Left lung (tissue), 14 donors: ENCODE measurements at places on chromosomes 16 and 17. TPM values are rescaled to one million over a fixed set of nuclear protein-coding genes. Genes with fewer than 3 reads are reported as not detected.

DNA sequence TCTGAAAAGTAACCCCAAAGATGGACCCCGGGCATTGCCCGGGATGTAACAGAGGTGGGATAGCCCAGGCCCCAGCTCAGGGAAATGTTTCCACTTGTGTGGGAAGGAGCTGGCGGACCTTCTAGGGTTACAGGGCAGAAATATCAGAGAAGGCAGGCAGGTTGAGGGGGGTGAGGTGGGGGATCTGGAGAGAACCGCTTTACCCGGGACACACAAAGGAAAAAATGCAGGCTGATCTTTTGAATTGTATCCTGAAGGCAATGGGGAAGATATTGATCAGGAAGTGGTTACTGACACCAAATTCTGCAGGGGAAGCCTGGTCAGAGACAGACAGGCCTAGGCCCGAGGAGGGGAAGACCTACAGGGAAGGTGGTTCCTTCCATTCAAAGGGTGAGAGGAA lies 3.5 kb downstream of the SLC47A1 start:
- DNase-seq: no peak
- no peak overlapping the region for H3K27ac ChIP-seq
- peaks cover 30% of the 10 kb centered on the region for H3K4me1 ChIP-seq
- H3K4me3 ChIP-seq: no peak overlapping the region
- H3K36me3 ChIP-seq: no peaks in the 10 kb centered on the region

DNA sequence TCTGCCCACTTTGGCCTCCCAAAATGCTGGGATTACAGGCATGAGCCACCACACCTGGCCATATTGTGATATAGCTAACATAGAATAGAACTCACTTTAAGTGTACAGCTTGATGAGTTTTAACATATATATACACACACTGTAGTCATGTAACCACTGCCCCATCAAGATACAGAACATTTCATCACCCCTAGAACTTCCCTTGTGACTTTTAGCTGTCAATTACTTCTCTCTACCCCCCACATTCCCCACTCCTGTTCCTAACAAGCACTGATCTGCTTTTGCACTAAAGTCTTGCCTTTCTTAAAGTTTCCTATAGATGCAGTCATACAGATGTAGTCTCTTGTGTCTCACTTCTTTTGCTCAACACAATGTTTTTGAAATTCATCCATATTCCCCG lies 93.1 kb downstream of the PITPNC1 start:
- H3K36me3 ChIP-seq: no peaks in the 10 kb centered on the region
- H3K27ac ChIP-seq: no peak overlapping the region
- no peaks in the 10 kb centered on the region for H3K27me3 ChIP-seq
- DNase-seq: no peak
- H3K4me1 ChIP-seq: no peaks in the 10 kb centered on the region

DNA sequence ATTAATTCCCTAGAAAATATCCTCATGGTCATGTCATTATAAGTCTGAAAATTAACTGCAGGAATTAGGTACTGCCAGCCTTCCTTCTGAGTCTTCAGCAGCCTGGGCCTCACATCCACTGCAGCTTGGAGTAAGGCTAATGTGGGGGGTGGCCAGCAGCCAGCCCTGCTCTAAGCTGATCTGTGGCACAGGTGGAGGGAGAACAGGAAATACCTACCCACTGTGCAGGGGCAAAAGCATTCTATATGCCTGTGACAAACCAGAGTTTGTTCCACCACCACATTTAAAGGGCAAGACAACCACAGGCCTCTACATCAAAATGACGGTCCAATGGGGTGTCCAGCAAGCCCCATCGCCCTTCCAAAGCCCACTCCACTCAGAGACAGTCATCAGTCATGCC lies 9.4 kb downstream of the NPRL3 start:
- H3K27me3 ChIP-seq: no peaks in the 10 kb centered on the region
- no peaks in the 10 kb centered on the region for H3K4me1 ChIP-seq
- peaks cover 10% of the 10 kb centered on the region for H3K36me3 ChIP-seq
- no peak overlapping the region for H3K27ac ChIP-seq
- no peak for DNase-seq

DNA sequence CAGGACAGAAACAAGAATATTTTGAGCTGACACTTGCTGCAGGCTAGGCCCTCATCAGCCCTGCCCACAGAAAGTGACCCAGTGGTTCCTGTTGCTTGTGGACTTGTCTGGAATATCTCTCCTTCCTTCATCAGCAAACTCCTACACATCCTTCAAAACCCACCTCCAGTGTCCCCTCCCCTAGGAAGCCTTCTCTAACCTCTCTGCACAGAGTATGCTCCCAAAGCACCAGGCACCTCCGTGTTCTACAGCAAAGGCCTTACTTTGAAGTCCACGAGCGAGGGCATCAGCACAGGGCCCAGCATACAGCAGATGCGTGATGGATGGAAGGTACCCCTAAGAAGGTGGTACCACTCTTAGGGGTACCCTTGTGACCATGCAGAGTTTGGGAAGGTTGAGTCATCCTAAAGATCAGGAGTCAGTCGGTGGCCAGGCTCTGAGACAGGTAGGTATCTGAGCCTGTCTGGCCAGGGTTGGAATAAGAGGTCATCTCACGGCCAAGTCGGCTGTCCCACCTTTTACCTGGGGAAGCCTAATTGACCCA lies 2.0 kb downstream of the CCDC102A start:
- peak overlapping the region; percentile 29 for H3K27ac ChIP-seq
- H3K36me3 ChIP-seq: no peaks in the 10 kb centered on the region
- H3K27me3 ChIP-seq: peaks cover 71% of the 10 kb centered on the region
- H3K4me1 ChIP-seq: peaks cover 67% of the 10 kb centered on the region
- DNase-seq: no peak

DNA sequence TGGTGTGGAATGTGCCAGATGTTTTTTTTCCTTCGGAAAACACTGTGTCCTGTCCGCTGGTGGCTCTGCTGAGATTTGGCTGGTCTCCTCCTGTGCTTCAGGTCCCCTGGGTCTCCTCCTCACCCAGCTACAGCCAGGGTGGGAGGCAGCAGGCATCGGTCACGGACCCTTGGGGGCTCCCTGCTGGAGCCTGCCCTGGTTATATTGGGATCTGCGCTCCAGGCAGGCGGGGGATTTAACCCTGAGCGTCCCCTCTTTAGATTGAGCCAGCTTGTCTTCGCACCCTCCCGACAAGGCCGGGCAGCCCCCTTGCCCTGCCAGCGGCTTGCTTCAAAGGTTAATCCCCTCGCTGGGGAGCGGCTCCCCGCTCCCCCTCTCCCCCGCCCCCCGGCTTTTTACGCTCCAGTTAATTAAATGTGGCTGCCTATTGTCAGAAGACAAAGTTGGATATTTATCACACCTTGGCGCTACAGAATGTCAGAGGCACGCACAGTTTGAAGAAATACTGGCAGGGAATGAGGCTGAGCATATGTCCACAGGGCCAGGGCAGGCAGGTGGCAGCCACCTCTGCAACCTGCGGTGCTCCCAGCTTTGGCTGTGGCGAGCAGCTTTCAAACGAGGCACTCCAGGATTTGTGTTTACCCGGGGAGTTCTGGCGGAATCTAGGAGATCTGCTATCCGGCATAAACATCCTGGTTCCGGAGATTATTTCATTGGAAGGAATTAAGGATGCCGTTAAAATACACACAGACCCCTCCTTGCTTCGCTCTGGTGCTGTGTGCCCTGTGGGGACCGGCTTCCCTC lies 38.2 kb upstream of the GSE1 start:
- H3K27me3 ChIP-seq: no peaks in the 10 kb centered on the region
- H3K27ac ChIP-seq: peak overlapping the region; percentile 50
- DNase-seq: no peak
- H3K4me1 ChIP-seq: peaks cover 55% of the 10 kb centered on the region

DNA sequence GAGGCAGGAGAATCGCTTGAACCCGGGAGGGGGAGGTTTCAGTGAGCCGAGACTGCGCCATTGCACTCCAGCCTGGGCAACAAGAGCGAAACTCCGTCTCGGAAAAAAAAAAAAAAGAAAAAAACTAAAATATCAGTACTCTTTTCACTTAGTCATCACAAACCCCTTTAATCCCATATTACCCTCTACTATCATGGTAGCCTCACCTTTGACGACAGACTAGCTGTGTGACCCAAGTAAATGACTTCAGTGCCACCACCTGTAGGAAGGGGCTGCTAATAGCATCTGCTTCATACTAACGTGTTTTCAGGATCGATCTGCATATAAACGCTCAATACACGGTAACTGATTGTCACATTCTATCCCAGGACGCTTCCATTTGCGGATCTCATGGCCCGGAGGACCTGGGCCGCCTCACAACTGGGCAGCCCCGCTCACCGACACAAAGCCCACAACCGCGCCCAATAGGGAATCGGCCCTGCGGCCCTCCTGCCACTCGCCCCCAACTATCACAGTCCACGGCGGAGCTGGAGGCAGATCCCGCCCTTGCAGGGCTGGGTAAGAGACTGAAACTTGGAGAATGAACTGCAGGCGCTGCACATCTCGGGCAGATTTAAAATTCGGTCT lies 1.1 kb upstream of the ZNF263 start:
- H3K27me3 ChIP-seq: no peaks in the 10 kb centered on the region
- DNase-seq: no peak
- H3K36me3 ChIP-seq: peaks cover 24% of the 10 kb centered on the region
- peak overlapping the region; percentile 77 for H3K4me3 ChIP-seq
- peaks cover 37% of the 10 kb centered on the region for H3K4me1 ChIP-seq
- peak overlapping the region; percentile 100 for H3K27ac ChIP-seq

GRCh38 chr17:35086931-35087573 lies 23.5 kb upstream of the RFFL start:
- no peak for DNase-seq
- H3K27ac ChIP-seq: no peak overlapping the region
- peaks cover 58% of the 10 kb centered on the region for H3K4me1 ChIP-seq
- no peak overlapping the region for H3K4me3 ChIP-seq
- no peaks in the 10 kb centered on the region for H3K36me3 ChIP-seq

- H3K27me3 ChIP-seq: no peaks in the 10 kb centered on the region
- H3K4me1 ChIP-seq: no peaks in the 10 kb centered on the region
- no peak overlapping the region for H3K27ac ChIP-seq
- H3K36me3 ChIP-seq: no peaks in the 10 kb centered on the region
- H3K4me3 ChIP-seq: no peak overlapping the region
- peak; percentile 61 for DNase-seq
Measured at GRCh38 chr17:82929011-82929622, 89.3 kb upstream of the ZNF750 start.

DNA sequence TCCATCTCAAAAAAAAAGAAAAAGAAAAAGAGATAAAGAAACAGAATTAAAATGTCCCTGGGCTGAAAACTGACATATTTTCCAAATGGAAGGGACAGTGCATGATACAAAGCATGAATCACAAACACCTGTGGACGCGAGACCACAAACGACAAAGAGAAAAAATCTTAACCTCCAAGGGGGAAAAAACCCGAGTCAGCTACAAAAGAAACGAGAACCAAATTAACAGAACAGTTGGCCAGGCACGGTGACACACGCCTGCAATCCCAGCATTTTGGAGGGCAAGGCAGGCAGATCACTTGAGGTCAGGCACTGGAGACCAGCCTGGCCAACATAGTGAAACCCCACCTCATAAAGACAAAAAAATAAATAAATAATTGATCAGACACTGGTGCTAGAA lies 1.9 kb downstream of the TRAP1 start:
- H3K36me3 ChIP-seq: no peaks in the 10 kb centered on the region
- H3K4me1 ChIP-seq: peaks cover 25% of the 10 kb centered on the region
- H3K27me3 ChIP-seq: no peaks in the 10 kb centered on the region
- DNase-seq: no peak
- H3K4me3 ChIP-seq: no peak overlapping the region
- no peak overlapping the region for H3K27ac ChIP-seq

DNA sequence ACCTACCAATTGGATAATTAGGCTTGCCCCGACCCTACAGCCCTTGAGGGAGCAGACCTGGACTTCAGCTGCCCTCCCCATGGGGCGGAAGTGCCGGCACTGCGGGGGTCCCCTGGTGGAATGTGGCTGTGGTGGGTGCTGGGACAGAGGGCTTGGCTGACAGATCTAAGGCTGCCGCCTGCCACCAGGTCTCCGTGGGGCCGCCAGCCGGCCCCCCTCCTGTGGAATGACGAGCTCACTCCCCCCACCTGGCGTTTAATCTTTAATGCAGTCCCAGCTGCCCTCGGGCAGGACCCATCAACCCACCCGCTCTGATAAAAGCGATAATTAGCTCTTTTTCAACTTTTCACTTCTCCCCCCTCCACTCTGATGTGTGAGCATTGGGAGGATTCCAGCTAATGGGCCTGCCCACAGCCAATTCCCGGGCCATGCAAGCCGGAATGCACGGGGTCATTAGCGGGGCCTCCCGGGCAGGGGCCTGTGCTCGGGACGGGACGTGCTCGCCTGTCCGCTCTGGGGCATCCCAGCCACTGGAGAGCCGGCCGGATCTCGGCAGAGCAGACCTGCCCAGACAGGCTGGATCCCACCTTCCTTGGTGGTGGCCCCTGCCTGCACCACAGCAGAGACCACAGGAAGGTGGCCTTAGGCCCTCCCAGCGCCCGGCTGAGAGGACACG lies 28.3 kb upstream of the GOSR2 start:
- no peak overlapping the region for H3K27ac ChIP-seq
- no peak overlapping the region for H3K4me3 ChIP-seq
- DNase-seq: no peak
- H3K4me1 ChIP-seq: peaks cover 6% of the 10 kb centered on the region

GRCh38 chr16:70695331-70696070 lies 9.6 kb upstream of the MTSS2 start:
- H3K36me3 ChIP-seq: peaks cover 38% of the 10 kb centered on the region
- no peak overlapping the region for H3K4me3 ChIP-seq
- peaks cover 48% of the 10 kb centered on the region for H3K4me1 ChIP-seq
- peak overlapping the region; percentile 36 for H3K27ac ChIP-seq

DNA sequence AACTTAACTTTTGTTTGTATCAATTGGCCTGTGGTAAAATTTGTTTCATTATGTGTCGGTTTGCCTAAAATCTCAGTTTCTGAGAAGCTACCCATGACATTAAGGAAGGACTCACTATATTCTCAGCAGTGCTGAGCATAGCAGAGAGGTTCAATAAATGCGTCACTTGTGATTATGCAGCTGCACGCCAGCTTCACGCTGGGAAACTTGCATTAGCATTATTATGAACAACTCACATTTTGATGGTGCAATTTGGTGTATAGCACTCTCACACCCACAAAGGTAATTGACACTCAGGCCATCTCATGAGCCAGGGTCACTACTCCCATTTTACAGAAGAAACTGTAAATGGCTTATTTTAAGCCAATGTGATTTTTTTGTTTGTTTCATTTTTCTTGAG lies 80.6 kb upstream of the SALL1 start:
- H3K27me3 ChIP-seq: no peaks in the 10 kb centered on the region
- no peaks in the 10 kb centered on the region for H3K4me1 ChIP-seq
- H3K27ac ChIP-seq: no peak overlapping the region
- H3K36me3 ChIP-seq: no peaks in the 10 kb centered on the region
- DNase-seq: no peak
- no peak overlapping the region for H3K4me3 ChIP-seq

TAC4 gene
- not detected for total RNA-seq

UNKL gene
- total RNA-seq: 18.9 TPM

CLEC19A gene
- 0.44 TPM for total RNA-seq

TENT4B gene
- total RNA-seq: 14.8 TPM
